CD8-positive, alpha-beta T cell (primary cell): ENCODE measurements at places on chromosomes 5 and 9. TPM values are rescaled to one million over a fixed set of nuclear protein-coding genes. Genes with fewer than 3 reads are reported as not detected.

- no peak for DNase-seq
These were observed 95.5 kb downstream of the USP20 start for GRCh38 chr9:129930743-129931142.

GRCh38 chr5:93297116-93297515, 283.9 kb downstream of the NR2F1-AS1 start:
- no peak for DNase-seq

The BAAT gene
- not detected for total RNA-seq

DNA sequence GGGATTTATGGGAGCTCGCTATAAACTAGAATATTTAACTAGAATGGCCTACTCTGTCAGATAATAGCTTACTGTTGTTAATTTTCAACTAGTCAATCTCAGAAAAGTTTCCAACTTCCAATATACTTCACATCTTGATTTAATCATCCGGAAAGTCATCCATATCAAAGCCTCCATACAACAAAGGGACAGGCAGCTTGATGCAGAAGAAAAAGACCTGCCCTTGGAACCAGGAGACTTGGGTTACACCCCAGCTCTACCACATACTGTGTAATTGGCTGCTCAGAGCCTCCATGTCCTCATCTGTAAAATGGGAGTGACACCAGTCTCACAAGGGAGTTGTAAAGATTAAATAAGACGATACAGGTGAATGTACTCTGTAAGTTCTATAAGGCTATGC, 1.9 kb downstream of the PTPN3 start:
- no peak for DNase-seq

The C9orf152 gene
- total RNA-seq = not detected

The FLT4 gene
- 13.3 TPM for total RNA-seq
